ENCODE measurements at places on chromosomes 13 and 19.

DNA sequence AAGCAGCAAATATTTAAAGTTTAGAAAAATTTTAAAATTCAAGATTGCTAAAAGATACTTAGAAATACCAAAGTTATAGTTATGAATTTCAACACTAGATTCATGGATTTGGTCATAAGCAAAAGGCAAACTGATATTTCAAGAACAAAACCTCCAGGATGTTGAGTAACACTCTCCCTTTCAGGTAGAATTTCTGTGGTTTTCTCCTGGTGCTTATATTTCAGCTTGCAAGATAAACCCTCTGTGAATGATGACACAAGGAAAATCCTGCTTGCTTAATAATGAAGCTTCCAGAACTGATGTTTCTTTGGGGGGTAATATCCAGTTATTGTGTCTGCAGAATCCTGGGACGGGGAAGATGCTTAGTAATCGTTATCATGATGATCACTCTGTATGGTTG lies 320.3 kb upstream of the EDNRB start:
- no peak for DNase-seq

GRCh38 chr19:14558370-14559066 lies 13.3 kb downstream of the NDUFB7 start:
- no peak for DNase-seq

DNA sequence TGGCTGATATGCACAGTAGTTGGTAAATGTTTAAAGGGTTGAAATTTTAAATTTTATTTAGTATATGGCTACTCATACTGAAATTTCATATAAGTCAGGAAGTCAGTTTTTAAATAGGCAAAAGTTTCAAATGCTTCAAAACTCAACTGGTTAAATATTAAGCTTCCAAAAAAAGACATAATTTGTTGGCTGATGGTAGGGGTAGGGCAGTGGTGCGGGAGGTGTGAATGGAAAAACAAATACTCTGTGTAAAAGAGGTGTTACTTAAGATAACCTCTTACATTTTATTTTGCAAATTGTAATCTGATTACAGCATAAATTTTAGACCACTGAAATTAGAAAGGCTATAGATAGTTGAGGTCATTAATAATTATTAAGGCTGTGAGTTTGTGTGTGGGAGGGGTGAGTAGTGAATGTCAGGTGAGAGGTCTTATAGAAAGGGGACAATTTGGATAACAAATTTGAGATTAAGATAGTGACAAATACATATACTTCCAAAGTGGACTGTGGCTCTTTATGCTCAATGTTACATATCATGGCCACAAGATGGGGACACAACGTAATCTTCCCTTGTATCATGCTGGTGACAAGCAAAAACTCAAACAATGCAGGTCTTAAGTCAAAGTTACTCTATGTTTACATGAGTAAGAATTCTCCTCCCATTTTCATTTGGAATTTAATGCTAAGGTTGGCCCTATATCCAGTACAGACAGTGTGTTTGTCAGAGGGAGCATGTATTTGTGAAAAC lies 36.6 kb upstream of the OXGR1 start:
- no peak for DNase-seq

DNA sequence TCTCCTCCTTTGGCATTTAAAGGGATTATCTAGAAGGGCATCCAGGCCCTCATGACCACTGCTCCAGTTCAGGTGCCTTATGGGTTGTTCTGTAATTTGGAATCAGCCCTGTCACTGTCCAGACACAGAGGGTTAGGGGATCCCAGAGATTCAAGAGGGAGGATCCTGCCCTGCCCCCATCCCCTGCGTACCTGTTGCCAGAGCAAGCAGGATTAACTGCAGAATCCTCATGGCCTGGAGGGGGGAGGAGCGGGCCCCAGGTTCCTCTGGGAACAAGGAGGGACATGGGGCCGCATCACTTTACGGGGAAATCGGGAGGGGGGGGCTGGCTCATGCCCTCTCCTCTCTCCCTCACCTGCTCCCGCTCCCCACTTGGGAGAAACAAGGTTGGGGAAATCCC lies 1.0 kb downstream of the KLK11 start:
- DNase-seq, result no peak

- DNase-seq, result no peak
Measured at GRCh38 chr19:7772752-7773291, 9.8 kb downstream of the CLEC4M start.

DNA sequence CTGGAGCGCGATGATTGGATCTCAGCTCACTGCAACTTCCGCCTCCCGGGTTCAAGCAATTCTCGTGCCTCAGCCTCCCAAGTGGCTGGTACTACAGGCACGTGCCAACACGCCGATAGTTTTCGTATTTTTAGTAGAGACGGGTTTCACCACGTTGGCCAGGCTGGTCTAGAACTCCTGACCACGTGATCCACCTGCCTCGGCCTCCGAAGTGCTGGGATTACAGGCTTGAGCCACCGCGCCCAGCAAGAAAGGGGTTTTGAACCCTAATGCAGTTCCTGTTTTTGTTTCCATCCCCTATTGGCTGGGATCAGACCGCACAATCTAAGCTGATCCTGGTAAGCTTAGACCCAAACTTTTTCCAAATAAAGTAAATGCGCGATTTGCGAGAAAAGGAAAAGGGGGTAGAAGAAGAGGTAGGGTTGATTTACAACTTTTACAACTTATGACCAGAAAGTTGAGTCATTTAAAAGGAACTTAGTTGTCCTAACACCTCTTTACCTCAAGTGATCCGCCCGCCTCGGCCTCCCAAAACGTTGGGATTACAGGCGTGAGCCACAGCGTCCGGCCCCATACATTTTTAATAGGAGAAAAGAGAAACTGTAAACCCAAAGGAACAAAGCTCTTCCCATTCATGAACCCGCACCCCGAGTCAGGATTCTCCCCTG lies 764 bp downstream of the ZNF626 start:
- no peak for DNase-seq

- no peak for DNase-seq
Measured at GRCh38 chr19:30690935-30691818, 319.0 kb downstream of the ZNF536 start.

DNA sequence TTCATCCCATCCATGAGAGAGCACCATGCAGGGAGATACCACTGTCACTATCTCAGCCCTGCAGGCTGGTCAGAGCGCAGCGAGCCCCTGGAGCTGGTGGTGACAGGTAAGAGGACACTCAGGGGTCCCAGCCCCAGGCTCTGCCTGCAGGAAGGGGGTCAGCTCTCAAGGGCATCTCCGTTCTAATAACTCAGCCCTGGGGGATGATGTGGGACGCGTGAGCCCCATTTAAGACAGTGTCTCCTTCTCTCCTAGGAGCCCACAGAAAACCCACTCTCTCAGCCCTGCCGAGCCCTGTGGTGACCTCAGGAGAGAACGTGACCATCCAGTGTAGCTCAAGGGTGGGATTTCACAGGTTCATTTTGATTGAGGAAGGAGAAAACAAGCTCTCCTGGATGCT lies 15.5 kb upstream of the KIR3DL3 start:
- DNase-seq, result no peak

DNA sequence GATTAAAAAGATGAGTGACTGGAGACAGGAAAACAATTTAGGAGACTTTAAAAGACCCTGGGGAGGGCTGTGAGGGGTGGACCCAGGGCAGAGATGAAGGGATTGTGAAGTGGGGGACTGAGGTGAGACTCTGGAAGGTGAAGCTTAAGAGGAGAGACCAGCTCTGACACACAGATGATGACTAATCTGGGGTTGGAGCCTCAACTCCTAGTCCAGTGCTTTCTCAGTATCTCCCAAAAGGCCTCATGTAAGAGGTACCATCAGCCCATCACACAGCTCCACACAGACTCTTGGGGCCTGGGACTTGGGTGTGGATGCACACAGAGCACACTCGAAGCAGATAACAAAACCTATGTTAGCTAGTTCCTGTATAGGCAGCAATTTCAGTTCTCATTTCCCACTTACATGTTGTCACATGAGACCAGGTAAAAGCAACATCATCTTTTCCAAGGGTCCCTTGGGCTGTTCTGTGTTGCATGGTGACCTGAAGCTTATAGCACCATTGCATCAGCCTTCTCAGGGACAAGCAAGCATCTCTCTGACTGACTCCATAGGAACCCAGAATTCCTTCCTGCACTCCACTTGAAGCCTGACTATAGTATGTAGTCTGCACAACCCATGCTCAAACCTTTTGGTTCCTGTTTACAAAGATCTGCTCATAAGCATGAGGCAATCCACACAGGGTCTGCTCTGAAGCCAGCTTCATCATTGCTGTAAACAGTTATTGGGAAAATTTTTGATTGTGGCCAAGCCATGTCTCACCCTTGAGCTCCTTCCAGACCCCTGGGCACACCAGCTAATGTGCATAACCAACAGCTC lies 88.6 kb upstream of the MYCBP2 start:
- DNase-seq, result no peak

GRCh38 chr13:21481359-21481758 lies 22.3 kb upstream of the ZDHHC20 start:
- no peak for DNase-seq

DNA sequence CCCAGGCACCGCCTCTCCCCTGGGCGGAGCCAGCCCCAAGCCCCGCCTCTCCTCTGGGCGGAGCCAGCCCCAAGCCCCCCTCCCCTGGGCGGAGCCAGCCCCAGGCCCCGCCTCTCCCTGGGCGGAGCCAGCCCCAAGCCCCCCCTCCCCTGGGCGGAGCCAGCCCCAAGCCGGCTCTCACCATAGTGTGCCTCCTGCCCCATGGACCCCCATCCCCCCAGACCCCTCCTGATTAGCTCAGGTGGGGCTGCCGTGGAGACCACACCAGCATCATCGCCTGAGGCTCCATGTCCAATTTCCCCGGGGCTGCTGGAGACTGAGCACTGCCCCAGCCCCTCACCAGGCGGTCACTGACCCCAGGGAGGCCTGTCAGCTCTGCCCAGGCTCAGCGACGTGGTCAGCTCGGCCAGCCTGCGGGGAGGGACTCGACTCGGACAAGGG lies 4.2 kb upstream of the MADCAM1 start:
- no peak for DNase-seq

DNA sequence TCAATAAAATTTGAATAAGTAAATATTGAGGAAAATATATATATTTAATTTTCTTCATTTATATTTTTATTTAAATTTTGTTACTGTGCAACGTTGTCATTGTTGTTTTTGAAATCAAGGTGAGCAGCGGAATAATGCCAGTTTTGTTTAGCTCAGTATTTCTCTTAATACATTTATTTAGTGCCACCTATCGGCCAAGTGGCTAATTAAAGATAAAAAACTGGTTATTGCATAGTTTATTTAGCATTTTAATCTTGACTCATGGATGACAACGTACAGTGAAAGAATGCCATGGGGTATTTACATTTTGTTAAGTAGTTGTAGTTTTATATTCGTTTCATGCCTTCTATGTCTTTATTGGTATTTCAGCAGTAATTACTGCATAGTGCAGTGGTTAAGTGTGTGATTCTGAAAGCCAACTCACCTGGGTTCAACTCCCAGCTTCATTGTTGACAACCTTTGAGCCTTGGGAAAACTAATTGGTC lies 265.9 kb downstream of the MYO16 start:
- DNase-seq, result no peak

GRCh38 chr13:74248477-74248876 lies 114.3 kb upstream of the KLF12 start:
- DNase-seq, result no peak

GRCh38 chr13:31242367-31242766 lies 42.6 kb downstream of the B3GLCT start:
- DNase-seq, result no peak

DNA sequence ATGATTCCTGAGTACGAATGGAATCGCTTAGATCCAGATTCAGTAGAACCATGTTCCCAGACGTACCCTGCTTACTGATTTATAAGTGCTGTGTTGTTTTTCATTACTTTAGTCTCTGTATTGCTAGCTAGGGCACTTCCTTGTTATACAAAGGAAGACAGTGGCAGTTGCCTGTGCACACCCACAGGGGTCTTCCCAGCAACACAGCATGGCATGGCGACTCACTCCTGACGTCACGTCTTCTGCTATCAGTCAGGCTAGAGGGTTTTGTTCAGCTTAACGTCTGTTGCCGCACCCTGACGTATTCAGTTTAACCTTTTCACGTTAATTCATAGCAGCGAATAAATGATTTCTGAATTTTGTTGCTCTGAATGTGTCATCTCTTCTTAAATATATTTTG lies 295.1 kb downstream of the MYO16 start:
- DNase-seq, result no peak

DNA sequence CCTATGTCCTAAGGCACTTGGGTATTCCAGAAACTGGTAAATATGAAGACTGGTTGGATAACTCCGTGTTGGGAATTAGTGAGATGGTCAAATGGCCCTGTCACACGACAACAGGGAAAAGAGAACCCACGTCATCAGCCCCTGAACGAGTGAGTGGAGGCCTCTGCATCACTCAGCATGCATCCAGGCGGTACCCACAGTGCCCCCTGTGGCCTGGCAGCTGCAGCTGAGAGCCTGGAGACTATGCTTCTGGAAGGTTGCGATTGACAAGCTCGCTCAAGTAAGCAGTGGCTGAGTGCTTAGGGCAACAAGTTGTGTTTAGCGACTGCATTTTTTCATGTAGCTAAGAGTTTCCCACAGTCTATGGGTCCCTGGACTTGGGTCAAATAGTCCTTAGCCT lies 55.9 kb downstream of the COL4A2 start:
- DNase-seq, result no peak

DNA sequence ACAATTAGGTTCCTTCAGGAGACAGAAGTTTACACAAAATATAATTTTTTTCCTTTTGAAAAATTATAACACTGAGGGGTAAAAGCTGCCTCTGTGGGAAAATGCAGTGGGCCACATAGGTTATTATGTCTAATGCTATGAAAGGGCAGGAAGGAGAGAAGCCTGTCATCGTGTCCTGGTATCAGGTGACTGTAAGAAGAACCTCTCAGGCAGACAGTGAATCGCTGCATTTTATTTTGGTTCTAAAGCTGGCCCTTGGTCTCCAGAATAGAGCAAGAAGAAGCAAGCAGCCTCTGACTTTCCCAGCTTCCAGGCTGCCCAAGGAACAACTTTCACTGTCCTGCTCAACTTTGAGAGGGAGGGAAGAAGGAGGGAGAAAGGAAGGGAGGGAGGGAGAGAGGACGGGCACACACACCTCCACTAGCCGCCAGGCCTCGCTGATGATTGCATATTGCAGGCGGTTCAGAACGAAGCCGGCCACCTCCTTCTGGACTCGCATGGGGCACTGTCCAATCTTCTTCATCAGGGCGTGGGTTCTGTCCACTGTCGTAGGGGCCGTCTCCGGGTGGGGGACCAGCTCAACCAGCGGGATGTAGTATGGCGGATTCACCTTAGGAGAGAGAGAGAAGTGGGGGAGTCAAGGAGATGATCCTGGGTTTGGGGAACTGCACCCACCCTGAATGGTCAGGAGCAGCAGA lies 93.8 kb downstream of the CRYL1 start:
- no peak for DNase-seq

All from left renal cortex interstitium (tissue), 4 donors.